ENCODE measurements at places on chromosomes 12 and 14.

DNA sequence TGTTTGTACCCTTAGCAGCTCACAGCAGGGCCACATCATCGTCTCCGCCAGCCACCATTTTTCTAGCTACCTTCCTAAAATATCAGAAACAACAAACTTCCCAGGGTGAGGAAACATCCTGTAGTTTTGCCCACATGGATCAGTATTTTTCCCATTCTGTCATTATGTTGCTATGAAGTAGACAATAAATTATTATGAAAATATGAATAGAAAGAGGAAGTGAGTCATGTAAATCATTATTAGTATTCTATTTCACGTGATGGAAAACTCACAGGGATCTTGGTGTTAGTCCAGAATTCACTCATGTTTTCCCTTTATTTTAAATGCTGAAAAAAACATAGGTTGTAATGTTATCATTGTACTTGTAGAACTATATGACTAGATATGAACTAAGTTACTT is 319.4 kb downstream of the SYT1 start:
- no peak for DNase-seq

GRCh38 chr12:19273482-19274330 is 144.2 kb downstream of the PLEKHA5 start:
- DNase-seq: peak; percentile 10

- no peak for DNase-seq
Measured at GRCh38 chr14:55267820-55268219, 3.4 kb upstream of the FBXO34 start.

DNA sequence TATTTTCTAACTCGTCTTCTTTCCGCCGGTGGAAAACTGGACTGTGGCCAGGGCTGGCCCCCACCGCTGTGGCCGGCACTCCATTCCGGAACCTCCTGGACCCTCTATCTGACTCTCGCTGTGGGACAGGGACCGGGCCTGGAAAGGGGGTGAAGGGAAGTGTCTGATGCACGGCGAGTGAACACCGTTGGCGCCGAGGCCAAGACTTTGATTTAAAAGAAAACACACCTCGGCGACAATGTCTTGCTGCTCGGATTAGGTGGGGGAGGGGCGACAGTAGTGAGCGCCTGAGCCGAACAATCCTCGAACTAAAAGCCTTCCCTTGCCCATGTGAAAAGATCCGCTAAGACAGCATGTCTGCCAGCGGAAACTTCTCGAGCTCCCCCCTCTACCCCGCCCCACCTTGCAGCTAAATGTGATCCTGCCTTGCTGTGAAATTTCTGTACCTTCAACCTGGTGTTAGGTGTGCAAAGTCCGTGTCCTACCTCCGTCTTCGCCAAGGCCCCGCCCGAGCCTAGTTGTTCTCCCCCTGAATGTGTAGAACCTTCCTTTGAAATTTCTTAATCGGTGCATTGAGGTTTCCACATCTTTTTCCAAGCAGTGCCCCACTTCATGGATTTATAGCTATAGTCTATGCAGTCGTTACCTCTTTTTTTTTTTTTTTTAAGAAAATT is 862 bp upstream of the HOTAIR start:
- no peak for DNase-seq

- no peak for DNase-seq
Measured at GRCh38 chr14:32134448-32135097, 57.5 kb downstream of the ARHGAP5 start.

DNA sequence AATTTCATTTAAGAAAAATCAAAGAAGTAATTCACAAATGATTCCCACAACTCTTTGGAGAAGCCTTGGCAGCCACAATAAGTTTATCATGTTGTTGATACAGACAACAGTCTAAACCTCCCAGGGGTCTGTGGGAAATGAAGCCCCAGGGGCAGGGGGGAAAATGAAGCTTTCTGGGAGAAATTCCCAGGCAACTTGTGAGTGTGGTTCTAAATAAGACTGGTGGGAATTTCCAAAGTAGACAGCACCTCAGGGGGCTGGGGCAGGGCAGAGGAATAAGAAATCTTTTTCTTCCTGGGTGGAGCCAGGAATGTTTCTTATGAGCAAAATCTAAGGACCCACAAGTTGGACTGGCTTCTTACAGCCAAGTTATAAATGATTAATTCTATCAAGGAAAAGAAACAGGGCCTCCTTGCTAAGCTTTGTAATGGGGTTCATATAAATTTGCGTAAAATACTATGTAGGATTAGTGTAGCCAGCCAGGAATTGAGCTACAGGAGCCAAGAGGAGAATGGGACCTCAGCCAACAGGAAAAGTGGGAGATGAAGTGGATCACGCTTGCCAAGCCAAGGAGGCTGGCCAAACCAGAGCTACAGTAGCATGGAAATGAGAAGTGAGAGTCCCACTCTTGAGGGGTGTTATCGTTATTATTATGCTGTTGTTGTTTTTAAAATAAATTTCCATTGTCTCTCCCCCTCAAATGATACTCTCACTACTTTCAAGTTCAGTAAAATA is 182.9 kb upstream of the FAR2 start:
- no peak for DNase-seq
